Fibroblast of the conjunctiva (primary cell): ENCODE measurements at places on chromosomes 3 and 15.
A peak's percentile ranks its signal among the peaks of the same experiment; 100 is the strongest.

GRCh38 chr3:53258600-53259426, 3.0 kb upstream of the TKT start:
- DNase-seq, result no peak

- peak; percentile 37 for DNase-seq
These were observed 96.3 kb downstream of the ZNF385D start for GRCh38 chr3:21654662-21655061.

DNA sequence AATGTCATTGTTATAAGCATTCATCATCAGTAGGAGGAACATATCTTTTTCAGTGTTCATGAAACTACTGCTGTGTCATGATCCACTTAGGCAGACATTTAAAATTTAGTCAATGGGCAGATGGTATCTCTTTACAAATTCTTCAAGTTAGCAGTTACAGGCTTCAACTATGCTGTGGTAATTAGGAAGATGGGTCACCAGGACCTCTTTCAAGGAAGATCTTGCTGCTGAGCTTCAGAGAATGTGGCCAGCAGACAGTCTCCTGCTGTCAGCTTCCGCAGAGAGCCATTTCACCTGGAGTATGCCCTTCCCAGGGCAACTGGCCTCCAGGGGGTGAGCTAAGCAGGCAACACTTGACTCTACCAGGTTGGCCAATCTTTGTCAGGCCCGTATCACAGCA, 19.4 kb downstream of the IFT57 start:
- no peak for DNase-seq

GRCh38 chr3:184523825-184524615, 37.6 kb upstream of the EPHB3 start:
- peak; percentile 51 for DNase-seq

DNA sequence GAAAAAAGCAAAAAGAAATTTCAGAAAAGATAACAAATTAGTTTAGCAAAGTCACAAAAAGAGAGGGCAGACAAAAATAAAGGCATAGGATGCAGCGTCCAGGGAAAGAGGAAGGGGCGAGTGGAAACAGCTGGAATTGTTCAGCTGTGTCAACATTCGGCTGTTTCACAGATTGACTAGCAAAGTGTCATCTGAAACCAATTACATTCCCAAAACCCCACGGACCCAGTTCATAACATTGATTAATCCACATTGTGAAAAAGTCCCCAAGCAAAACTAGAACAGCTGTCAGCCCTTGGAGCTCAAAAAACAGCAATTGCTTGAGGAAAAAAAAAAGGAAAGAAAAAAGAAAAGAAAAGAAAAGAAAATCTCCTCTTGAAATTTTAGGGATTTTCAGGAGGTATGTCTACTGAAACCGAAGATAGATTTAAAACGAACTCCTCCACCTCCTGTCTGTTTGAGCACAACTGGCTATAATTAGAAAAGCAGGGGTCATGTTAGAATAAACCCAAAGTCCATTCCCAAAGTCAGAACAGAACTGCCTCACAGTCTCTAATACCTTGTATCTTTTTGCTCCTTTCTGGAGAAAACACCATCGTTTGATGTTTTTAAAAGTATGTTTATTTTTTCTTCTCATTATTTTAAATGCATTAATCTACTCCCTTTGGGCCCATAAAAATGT, 159.6 kb downstream of the RORA start:
- DNase-seq, result peak; percentile 23

GRCh38 chr3:186189492-186189891, 80.6 kb upstream of the ETV5 start:
- DNase-seq, result no peak

GRCh38 chr15:57060799-57061198, 142.4 kb downstream of the TCF12 start:
- no peak for DNase-seq
